Activated CD4-positive, alpha-beta T cell treated with anti-CD3 and anti-CD28 coated beads for 1 hour (primary cell): ENCODE measurements at places on chromosomes 3 and 15.

DNA sequence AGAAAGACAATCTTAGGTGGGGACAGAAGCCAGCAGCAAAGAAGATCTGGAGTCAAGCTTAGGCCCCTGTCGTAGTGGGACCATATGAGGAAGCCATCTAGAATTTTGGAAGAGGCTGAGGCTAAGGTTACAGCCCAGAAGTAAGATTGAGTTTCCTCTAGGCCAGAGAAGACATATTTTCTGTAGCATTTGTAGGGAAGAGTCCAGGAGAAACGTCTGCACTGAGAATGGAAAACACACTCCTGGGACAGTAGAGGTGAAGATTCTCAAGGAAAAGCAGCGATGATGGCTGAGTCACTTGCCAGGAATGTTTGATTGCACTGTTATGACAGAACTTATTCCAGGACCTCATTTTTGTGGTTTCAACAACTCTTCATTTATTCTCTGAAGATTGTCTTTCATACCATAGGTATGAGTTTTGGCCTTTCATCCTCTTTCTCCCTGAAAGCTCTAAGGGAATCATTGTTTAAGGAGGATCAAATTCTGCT is 107.2 kb downstream of the GTPBP8 start:
- no peak for DNase-seq

- DNase-seq, result no peak
These were observed 27.7 kb downstream of the OXSM start for GRCh38 chr3:25817638-25818037.

GRCh38 chr3:11152301-11152700 is 2.0 kb upstream of the HRH1 start:
- no peak for DNase-seq

- no peak for DNase-seq
These were observed 3.9 kb downstream of the FEZF2 start for GRCh38 chr3:62369476-62369743.

- DNase-seq, result no peak
These were observed 10.7 kb upstream of the ZXDC start for GRCh38 chr3:126486360-126486847.

GRCh38 chr3:194225418-194225812 is 89.5 kb downstream of the HES1 start:
- no peak for DNase-seq

GRCh38 chr15:85746641-85747040 is 48.1 kb downstream of the KLHL25 start:
- no peak for DNase-seq

DNA sequence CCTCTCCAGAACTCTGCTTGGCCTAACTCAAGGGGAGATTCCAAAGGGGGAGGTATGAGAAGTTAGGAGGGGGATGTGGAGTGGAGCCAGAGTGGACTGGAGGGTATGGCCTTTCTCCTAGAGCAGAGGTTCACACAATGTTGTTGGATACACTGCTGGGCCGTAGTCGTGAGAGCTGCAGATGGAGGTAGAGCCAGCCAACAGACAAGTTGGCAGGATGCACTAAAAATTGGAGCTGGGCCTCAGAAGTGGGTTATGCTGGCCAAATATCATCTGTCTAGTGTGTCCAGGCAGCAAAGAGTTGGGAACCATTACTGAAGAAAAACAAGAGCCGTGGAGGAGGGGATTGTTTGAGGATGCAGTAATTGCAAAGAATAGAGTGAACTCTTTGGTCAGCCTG is 27.7 kb upstream of the LRRFIP2 start:
- no peak for DNase-seq

- DNase-seq, result no peak
These were observed 214.9 kb upstream of the WNT5A start for GRCh38 chr3:55701997-55702396.

- DNase-seq, result no peak
These were observed 22.5 kb downstream of the NRROS start for GRCh38 chr3:196662033-196662432.
